Kidney (tissue), 22 donors: ENCODE measurements at places on chromosomes 4 and X.
A peak's percentile ranks its signal among the peaks of the same experiment; 100 is the strongest.

- DNase-seq = peak; percentile 78
Measured at GRCh38 chr4:34619531-34620162, 1624.7 kb downstream of the ARAP2 start.

- DNase-seq = no peak
Measured at GRCh38 chr4:74964311-74964710, 31.4 kb downstream of the PARM1 start.

DNA sequence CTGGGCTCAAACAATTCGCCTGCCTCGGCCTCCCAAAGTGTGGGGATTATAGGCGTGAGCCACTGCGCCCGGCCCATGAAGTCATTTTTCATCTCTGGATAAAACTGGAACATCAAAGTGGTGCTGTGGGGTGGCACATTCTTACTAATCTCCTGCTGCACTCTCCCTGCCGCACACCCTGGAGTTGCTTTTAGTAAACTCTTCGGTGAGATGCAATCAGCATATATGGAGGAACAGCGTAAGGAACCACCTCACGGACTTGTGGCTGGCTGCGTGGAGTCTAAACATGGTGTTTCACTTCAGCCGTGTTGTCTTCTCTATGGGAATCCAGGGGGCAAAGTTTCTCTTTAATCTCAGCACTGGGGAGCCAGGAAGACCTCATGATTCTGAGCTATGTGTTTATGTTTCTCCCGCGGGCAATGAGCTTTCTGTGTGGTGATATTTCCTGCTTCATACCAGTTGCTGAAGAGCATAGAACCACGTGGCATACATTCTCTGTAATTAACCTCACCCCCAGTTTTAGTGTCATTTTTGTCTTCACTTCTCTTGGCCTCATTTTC is 2.1 kb upstream of the RHOH start:
- DNase-seq = no peak

- no peak for DNase-seq
Measured at GRCh38 chr4:110224142-110224541, 25.7 kb upstream of the ELOVL6 start.

- peak; percentile 26 for DNase-seq
Measured at GRCh38 chr4:24763631-24764297, 31.6 kb upstream of the SOD3 start.

DNA sequence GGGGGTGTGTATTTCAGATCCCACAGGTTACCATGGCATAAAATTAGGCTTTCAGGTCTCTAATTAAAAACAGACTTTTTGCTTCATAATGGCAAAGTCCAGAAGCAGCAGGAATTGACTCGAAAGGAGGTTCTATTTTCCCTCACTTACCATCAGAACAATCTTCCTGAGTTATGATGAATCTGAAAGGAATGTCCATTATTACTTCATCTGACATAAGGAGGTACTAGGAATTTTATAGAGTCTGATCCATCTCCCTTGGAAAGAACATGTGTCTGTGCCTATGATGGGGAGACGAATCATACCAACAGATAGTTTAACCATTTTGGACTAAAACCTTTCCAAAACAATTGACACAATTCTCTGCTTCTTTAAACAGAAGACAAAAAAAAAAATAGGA is 206.3 kb upstream of the FGF13 start:
- DNase-seq = no peak
